ENCODE measurements at places on chromosomes 5 and 9.

DNA sequence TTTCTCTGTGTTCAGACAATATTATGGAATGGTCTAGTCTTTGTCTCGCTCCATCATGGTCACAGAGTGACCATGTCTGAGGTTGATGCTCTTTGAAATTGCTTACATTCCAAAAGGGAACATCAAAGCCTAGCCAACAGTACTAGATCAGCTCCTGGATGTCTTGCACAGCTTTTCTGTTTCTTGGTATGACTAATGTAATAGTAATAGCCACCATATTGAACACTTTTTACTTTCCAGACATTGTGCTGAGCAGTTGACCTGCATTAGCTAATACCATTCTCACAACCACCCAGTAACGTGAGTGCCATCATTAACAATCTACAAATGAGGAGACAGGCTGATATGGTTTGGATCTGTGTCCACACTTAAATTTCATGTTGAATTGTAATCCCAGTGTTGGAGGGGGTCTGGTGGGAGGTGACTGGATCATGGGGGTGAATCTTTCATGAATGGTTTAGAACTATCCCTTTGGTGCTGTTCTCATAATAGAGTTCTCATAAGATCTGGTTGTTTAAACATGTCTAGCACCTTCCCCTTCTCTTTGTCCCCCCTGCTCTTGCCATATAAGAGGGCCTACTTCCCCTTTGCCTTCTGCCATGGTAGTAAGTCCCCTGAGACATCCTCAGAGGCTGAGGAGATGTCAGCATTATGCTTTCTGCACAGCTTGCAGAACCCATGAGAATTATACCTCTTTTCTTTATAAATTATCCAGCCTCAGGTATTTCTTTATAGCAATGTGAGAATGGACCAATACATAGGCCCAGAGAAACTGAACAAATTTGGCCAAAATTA, 577.5 kb upstream of the CLINT1 start:
- DNase-seq = no peak

- DNase-seq = no peak
Observed at GRCh38 chr9:110153431-110153830, 54.5 kb downstream of the C9orf152 start.

DNA sequence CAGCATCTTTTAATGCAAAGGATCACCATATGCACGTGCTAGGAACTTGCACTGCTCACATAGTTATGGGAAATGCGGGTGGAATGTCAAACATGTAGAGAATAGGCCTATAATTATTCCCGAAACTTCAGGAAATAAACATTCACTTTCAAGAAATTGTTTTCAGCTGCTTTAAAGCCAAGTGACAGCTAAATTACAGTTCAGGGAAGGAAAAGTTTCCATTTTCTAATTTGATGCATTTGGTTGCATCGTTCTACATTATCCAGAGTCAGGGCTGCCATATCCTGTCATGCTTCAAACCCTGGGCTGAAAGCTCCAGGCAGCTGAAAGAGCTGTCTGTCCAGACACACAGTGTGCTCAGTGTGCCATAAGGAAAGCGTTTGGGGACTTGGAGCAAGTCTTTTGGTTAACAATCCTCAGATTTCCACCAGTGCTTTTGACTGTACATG, 518.1 kb downstream of the CSNK1G3 start:
- DNase-seq = no peak

- no peak for DNase-seq
Observed at GRCh38 chr5:133780619-133781280, 168.4 kb upstream of the FSTL4 start.

- DNase-seq = no peak
Observed at GRCh38 chr9:24045150-24045549, 219.1 kb upstream of the ELAVL2 start.

DNA sequence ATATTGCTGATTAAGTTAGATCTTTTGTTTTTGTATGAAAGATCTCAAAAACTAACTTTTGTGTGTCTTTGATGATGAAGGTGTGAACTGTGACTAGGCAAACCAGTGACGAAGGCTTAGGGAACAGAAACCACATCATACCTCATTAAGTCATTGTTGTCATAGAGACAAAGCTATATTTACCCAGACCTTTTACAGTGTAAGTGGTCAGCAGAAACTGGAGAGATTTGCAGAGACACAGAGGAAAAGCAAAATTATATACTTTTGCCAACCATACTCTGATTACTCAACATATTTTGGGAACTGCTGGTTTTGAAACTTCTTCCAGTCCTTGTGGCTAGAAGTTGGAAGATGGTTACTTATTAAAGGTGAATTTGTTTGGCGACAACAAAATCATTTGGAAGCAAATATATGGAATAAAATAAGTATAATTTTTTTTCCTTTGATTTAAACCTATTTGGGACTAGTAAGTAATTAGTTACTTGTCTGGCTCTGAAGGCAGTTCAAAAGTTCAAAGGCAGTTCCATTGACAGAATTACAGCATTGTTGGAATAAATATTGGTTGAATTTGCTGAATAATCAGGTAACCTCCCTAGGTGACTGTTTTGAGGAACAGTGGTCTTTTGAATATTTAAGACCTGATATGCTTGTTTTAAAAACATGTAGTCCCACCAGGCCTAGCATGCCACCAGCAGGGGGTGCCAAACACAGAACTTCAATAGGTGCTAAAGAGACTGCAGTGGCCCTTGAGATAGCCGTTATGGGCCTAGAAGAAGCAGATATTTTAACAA, 103.8 kb downstream of the RPS23 start:
- peak; percentile 38 for DNase-seq

DNA sequence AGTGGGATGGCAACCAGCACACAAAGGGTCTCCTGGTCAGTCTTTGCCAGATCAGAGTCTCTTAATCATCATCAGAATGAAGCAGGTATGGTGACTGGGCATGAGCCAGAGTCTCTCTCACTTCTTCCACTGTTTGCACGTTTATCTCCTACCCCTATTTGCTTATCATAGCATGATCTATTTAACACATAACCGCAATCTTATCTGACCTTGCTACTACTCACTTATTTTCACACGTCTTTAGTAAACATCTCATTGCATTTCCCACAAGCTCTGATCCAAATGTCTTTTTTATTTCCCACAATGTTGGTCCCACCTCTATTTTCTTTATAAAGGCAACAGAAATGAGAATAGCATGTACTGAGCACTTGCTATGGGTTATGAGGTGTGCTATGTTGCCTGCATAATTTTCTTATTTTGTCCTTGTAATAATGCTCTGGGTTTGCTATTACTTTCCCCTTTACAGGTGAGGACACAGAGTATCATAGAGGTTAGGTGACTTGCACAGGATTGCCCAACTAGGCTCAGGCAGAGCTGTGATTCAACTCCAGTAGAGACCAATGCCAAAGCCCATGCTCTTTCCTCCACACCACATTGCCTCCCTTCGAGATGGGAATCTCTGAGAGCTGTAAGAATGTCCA, 39.7 kb upstream of the IL7R start:
- no peak for DNase-seq

DNA sequence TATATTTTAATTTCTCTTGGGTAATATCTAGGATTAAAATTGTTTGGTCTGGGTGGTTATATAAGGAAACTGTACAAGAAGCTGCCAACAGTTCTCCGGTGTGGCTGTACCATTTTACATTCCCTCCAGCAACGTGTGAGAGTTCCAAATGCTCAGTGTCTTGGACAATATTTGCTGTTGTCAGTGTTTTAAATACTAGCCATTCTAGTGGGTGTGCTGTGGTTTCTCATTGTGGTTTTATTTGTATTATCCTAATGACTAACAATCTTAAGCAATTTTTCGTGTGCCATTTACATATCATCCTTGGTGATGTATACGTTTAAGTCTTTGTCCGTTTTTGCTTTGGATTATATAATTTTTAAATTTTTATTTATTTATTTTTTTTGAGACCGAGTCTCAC, 34.0 kb downstream of the TNFSF15 start:
- DNase-seq = no peak

GRCh38 chr9:84072621-84073180, 92.1 kb downstream of the RMI1 start:
- no peak for DNase-seq

DNA sequence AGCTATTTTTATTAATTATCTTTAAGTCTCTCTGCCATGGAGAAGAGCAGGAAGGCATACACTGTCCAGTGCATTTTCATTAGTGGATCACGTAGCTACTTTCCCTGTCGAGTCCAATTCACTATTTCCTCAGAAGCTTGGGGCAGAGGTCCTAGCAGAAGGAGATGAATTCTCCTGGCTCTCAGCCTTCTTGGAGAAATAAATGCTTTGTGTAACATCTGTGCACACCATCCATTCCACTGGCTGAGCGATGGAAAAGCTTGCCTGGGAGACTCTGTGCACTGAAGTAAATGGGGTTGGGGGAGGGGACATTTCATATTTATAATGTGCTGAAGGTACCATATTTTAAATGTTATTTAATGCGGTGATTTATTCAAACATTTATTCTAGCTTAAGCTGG, 23.4 kb downstream of the PROP1 start:
- DNase-seq = no peak

- peak; percentile 18 for DNase-seq
Observed at GRCh38 chr9:133252301-133253020, 22.5 kb downstream of the ABO start.

DNA sequence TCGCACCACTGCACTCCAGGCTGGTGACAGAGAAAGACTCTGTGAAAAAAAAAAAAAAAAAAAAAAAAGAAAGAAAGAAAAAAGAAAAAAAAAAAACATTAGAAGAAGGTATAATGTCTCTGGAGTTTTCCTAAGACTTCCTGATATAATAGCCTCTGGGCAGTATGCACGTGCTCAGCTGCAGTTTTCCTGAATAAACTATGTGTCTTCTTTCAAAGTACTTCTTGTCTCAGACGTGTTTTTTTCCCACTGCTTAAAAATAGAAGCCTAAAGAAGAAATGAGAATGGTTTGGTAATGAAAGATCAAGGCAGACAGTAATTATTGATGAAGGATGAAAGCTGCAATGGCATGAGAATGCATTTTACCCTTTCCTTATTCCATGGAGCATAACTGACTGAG, 148.1 kb upstream of the TRPC7 start:
- DNase-seq = no peak

GRCh38 chr9:109969573-109970237, 189.7 kb downstream of the PALM2AKAP2 start:
- DNase-seq = no peak

GRCh38 chr9:107270082-107270481, 13.0 kb upstream of the RAD23B start:
- DNase-seq = no peak

DNA sequence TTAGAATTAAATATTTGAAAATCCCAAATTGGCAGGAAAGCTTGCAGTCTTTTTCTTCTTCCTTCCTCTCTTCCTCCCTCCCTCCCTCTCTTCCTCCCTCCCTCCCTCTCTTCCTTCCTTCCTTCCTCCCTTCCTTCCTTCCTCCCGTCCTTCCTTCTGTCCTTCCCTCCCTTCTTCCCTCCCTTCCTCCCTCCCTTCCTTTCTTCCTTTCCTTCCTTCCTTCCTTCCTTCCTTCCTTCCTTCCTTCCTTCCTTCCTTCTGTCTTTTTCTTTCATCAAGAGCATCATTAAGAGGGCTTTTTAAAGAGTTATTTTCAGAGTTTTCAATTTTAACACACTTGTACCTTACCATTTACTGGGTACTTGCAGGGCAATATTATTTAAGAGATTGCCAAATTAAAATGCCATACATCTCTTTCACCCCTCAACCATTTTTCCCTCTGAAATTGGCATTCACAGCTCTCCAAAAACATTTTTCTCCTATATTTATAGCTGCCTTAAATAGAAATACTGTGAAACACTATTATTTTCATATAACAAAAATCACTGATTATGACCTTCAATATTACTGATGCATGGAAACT, 99.2 kb upstream of the C6 start:
- DNase-seq = no peak

GRCh38 chr5:109676920-109677319, 12.8 kb upstream of the MAN2A1 start:
- no peak for DNase-seq

DNA sequence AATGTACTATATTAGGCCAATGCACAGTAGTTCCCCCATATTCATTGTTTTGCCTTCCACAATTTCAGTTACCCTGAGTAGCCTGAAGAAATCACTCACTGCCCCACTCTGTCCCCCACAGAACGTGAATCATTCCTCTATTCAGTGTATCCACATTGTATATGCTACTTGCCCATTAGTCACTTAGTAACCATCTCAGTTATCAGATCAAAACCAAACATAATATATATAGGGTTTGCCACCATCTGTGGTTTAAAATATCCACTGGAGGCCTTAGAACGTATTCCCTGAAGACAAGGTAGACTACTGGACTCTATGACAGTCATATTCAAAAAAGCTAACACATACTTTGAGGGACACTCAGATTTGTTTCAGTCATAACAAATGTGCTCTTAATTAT, 465.7 kb upstream of the RGMB start:
- no peak for DNase-seq

DNA sequence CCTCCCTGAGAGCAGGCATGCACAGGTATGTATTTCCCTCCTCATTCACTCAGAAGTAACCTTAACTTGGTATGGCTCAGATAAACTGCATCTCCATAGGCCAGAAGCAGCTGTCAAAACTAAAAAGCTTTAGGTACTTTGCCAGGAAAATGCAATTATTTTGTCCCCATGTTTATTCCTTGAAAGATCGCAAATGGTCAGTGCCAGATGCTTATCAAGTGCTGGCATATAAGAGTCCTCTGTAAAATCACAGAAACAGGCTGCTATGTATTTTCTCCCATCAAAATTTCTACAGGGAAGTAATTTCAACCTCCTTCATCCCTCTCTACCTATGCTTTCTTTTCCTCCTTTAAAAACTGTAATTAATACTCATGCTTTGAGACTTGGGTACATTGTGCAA, 12.7 kb downstream of the PCDHAC2 start:
- DNase-seq = no peak

DNA sequence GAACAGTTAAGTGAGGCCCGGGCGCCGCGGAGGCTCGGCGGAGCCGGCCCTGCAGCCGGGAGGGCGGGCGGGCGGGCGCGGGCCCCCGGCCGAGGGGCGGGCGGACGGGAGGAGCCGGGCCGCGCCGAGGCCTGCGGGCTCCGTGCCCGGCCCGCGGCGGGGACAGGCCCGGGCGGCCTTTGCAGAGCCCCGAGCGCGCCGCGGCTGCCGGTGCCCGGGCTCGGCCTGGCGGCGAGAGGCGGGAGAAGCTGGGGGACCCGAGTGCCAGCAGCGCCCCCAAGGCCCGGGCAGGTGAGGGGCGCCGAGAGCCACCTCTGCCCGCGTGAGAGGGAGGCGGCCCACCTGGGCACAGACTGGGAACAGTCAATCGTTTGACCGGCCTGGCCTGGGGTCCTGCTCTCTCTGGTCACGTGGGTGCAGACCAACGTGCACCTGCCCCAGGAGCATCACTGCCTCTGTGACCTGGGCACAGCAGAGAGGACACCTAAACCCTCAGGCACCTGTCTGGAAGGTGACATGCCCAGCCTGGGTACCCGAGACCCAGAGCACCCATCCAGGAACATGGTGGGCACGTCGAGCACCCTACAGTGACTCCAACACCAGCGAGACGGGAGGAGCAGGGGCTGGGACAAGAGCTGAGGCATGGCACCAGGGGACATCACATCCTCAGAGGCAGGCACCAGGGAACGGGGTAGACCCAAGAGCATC, 531 bp downstream of the MVB12B start:
- DNase-seq = no peak

DNA sequence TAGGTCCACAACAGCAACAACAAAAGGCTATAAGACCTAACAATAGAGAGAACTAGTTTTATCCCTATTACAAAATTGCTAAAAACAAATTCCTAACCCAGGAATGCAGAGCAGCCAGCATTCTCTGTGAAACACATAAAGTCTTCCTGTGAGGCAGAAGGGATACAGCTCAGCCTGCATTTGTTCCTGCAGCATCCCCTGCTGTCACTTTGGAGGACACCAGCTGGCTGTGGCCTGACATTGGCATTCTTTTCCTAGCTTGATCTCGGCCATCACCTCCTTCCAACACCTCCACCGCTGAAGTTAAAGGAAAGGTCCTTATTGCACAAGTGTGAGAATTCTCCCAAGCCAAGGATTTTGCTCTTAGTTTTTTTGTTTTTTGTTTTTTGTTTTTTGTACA, 186.1 kb downstream of the SNCAIP start:
- DNase-seq = no peak
